NCI-H226 (cell line): ENCODE measurements at places on chromosomes 3 and 15.

GRCh38 chr15:74136814-74137536 lies 6.6 kb downstream of the ISLR2 start:
- DNase-seq: no peak

DNA sequence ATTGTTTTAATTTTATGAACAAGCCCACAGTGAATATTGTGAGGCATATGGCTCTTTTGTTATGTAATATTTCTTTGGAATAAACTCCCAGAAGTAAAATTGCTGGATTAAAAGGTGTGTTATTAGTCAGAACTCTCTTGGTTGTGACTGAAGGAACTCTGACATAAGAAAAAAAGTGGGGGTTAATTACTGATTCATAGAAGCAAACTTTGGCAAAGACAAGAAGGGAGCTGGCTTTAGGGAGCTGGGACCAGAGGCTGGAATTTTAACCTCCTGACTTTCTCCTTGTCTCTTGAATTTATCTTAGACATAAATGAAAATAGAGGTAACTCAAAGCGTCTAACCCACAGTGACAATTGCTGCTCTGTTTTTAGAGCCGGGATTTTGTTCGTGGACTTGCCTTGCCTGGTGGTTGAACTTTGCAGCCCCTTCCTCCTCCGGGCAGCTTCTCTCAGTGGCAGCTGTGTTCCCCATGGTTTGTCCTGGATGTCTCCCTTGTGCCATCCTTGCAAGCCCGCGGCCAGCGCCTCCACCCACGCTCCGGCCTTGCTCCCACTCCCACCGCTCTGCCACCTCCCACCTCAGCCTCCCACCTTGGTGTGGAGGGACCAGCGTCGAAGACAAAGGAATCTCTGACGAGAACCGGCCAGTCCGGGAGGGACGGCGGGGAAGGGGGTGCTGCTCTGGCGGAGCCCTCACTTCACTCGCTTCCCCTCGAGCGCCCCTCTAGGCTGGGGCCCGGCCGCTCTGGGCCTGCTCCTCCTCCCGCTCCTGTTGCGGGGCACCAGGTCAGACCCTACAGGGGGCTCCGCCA lies 28.0 kb downstream of the ARHGAP31 start:
- DNase-seq: no peak

GRCh38 chr15:96416218-96416933 lies 85.9 kb downstream of the NR2F2 start:
- no peak for DNase-seq

GRCh38 chr3:46378426-46378942 lies 7.7 kb downstream of the CCR5 start:
- peak; percentile 43 for DNase-seq

DNA sequence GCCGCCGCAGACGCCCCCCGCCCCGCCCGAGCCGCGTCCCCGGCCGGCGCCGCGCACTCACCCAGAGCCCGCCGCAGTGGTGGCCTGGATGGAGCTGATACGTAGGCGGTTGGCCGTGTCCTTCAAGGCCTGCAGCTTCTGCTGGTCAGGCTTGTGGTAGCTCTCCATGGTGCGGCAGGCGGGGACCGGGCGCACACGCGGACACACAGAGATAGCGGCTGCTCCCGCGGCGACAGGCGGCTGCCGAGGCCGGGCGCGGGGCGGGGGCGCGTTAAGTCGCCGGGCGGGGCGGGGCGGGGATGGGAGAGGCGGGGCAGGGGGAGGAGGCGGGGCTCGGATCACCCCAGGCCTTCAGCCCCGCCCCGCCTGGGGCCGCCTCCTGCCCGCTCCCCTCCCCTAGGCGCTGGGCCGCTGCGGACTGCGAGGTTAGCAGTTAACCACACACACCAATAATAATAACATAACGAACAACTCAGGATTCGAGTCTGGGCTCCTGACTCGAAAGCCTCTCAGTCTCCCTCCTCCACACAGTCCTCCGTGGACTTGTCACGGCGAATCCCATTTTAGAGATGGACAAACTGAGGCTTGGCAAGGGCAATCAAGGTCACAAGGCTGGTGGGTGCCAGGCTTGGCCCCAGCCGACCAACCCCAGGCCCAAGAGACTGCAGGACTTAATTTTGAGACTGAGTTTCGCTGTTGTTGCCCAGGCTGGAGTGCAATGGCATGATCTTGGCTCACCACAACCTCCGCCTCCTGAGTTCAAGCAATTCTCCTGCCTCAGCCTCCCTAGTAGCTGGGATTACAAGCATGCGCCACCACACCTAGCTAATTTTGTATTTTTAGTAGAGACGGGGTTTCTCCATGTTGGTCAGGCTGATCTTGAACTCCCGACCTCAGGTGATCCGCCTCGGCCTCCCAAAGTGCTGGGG lies at the start of gene TKT:
TSS of gene TKT (minus strand) at position 248 of the 929 bp plus-strand sequence. CDS start at position 168, 80 bp downstream.
- peak; percentile 40 for DNase-seq

- DNase-seq: peak; percentile 85
These were observed 68.1 kb downstream of the SENP2 start for GRCh38 chr3:185653949-185654757.

DNA sequence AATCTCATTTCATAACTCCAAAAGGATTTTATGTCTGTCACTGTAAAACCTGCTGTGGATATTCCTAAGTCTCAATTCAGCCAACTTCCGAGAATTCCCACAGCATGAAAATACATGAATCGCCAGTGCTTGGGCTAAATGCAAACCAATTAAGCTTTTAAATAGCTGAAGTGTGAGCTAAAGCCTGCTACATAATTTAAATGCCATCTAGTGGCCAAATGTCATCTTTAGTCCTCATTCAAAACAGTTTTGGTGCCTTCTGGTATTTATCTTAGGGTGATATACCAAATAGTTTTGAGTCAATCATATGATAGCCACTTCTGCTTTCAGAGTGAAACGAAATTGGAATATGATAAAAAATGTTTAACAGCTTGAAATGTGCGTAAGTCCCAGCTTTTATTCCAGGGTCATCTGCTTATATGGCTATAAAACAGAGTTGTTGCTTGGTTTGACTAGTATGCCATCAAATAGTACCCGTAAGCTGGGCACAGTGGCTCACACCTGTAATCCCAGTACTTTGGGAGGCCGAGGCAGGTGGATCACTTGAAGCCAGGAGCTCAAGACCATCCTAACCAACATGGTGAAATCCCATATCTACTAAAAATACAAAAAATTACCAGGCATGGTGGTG lies 41.8 kb upstream of the CCNL1 start:
- peak; percentile 14 for DNase-seq

- DNase-seq: no peak
These were observed 2.8 kb downstream of the FYCO1 start for GRCh38 chr3:45992821-45993221.

DNA sequence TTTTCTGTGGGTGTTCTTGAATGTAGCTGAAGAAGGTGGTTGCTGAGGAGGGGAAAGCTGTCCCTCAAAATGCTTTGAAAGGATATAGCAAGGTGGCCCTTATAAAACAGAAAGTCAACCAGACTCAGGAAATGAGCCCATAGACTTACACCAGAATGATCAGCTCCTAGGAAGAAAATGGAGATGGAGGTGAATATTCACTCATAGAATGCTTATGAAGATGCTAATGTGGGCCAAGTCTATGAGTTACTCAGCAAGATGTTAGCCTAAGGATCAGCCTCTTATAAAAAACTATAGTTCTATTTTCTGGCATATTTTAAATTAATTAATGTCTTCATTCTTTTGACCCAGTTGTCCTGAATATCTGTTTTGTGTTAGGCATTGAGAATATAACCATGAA lies 1054.0 kb downstream of the AGBL1 start:
- no peak for DNase-seq

GRCh38 chr15:35019404-35020327 lies 31.6 kb upstream of the ZNF770 start:
- peak; percentile 16 for DNase-seq

DNA sequence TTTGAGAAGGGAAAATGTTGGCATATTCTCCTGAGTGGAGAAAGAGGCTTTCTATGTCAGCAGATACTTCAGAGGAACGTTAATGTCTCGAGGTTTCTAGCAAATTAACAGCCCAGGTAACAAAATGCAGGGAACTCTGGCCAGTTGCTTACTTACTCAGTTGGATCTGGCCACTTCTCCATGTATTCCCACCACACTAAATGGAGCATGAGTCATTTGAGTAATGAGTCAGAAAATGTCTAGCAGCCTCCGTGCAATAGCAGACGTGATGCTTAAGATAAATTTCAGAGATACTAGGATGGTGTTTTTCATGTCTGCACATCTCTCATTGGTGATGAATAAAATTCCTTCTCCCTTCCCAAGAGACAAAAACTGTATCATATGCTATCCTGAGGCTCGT lies 671.5 kb downstream of the FHIT start:
- DNase-seq: peak; percentile 19

DNA sequence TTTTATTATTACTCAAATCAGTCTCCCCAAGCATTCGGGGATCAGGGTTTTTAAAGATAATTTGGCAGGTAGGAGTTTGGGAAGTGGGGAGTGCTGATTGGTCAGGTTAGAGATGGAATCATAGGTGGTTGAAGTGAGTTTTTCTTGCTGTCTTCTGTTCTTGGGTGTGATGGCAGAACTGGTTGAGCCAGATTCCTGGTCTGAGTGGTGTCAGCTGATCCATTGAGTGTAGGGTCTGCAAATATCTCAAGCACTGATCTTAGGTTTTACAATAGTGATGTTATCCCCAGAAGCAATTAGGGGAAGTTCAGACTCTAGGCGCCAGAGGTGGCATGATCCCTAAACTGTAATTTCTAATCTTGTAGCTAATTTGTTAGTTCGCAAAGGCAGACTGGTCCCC lies 20.6 kb upstream of the TRANK1 start:
- DNase-seq: no peak

- DNase-seq: no peak
These were observed 462.9 kb upstream of the PROK2 start for GRCh38 chr3:72247645-72248388.

DNA sequence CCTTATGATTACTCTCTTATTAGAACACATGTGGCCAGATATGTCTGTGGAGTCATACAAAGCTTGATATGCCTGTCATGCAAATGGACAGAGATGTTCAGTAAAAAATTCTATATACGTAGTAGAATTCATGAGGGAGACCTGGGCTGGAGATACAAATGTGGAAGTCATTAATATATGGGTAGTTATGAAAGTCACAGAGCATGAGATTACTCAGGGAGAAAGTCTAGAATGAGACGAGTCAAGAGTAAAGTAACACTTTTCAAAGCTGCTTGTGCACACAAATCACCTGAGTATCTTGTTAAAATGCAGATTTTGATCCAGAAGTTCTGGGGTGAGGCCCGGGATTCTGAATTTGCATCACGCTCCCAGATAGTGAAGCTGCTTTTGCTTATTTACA lies 28.4 kb downstream of the OXSM start:
- no peak for DNase-seq

GRCh38 chr3:100634493-100635272 lies 25.3 kb downstream of the ADGRG7 start:
- peak; percentile 50 for DNase-seq

- no peak for DNase-seq
These were observed 4.5 kb downstream of the RPS17 start for GRCh38 chr15:82535566-82536408.

GRCh38 chr3:37262816-37263393 lies 88.5 kb upstream of the LRRFIP2 start:
- no peak for DNase-seq

DNA sequence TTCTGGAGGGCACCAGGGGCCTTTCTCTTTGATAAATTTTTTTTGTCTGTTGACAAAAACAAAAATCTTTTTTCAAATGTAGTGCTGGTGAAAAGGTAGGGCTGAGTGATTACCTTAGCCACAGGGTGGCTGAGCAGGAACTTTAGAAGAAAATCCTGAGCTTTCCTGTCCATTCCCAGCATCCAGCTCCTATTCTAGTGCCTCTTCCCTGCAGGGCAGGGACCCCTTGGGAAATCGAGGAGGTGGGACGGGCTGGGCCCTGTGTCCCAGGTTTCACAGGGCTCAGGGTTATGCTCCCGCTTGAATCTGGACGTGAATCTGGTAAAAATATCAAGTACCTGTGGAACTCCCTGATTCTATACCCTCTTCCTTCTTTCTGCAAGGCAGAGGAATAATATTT lies 31.7 kb downstream of the EDEM1 start:
- DNase-seq: no peak

- DNase-seq: no peak
These were observed 875 bp upstream of the NT5DC2 start for GRCh38 chr3:52534281-52535183.

DNA sequence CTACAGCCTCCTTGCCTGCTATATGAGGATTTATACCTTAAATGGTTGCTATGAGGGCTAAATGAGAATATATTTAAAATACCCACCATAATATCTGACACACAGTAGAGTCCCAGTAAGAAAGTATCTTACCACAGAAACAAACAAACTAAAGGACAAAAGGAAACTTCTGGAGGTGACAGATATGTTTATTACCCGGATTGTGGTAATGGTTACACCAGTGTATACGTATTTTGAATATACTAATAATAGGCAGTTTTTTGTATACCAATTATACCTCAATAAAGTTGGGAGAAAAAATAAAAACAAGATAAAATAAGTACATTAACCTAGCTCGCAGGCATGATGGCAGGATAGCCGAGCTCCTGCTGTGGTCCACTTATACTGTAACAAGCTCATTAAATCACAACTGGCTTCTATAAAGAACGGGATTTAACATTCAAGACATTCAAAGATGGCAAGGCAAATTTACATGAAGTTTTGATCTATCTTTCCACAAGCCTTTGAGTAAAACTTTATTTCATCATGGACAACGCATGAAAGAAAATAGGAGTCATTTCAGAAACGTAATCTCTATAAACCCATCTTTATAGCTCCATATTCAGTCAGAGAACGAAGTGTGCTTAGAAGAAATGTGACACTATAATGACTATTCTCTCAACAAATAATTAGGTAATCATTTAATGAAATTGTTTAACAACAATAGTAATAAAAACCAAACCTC lies 1.5 kb downstream of the RPN1 start:
- no peak for DNase-seq

GRCh38 chr3:50388720-50389413 lies 29.5 kb upstream of the TMEM115 start:
- peak; percentile 5 for DNase-seq

DNA sequence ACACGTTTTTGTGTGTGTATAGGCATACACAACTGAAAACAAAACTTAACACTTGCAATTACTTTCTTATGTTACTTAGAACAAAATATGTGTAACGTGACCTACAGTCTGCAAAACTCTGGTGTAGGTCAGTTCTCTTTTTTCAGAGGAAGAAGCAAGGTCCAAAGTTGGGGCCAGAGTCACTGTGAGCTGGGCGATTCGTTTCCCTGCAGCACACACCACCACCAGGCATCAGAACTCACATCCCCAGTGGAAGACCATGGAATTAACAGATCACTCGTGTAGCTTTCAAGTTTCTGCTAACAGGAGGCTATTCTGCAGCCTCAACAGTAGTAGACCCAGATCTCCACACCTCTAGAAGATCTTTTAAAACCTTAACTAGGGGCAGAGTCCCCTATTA lies 25.8 kb downstream of the ANP32A start:
- DNase-seq: no peak
